CD4-positive, alpha-beta memory T cell (primary cell): ENCODE measurements at places on chromosomes 7 and 10.

- DNase-seq = no peak
These were observed 374.6 kb upstream of the GHITM start for GRCh38 chr10:83764666-83765065.

DNA sequence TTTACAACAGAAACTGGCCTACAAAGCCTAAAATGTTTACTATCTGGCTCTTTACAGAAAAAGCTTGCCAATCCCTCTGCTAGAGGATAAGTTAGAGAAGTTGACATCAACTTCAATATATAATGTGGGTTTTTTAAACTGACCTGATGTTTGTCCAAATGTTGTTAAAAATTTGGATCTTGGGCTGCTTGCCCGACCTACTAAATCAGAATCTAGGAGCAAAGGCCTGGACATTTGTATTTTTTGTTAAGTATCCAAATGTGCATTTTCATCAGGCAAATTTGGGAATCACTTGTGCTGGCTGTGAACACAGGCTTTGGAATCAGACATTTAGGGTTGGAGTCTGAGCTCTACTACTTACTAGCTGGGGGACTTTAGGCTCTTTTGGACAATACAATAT lies 252.7 kb upstream of the CSTF2T start:
- no peak for DNase-seq

DNA sequence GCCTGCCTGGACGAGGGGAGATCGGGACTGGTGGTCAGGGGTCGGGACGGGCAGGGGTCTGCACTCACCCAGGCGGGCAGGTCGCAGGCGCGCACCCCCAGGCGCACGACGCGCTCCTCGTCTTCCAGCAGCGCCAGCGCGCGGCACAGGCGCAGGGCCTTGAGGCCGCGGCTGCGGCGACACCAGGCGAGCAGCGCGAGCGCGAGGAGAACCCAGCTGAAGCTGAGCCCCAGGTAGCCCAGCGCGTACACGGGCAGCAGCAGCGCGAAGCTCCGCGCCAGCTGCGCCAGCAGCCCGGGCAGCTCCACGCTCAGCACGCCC lies 328 bp downstream of the ESYT2 start:
- DNase-seq = no peak

GRCh38 chr10:131963350-131963749 lies 18.4 kb downstream of the BNIP3 start:
- no peak for DNase-seq

- DNase-seq = no peak
These were observed 214.8 kb upstream of the CTBP2 start for GRCh38 chr10:125375210-125375609.

DNA sequence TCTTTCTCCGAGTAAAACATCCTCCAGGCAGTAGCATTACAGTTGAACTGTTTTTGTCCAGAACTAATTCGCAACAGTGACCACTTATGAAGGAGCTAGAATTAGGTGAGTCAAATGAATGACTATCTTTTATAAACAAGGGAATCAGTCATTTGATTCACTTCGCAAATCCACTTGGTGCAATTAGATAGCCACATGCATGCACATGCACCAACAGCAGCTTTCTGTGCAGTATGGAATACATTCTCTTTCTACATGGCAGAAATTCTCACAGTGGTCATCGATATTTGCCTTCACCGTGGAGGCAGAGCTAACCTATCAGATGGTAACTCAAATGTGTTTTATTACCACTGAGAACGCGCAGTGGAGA lies 118.8 kb downstream of the CDK6 start:
- no peak for DNase-seq

GRCh38 chr7:43531700-43532099 lies 51.2 kb upstream of the STK17A start:
- DNase-seq = no peak
